GM12864 (cell line): ENCODE measurements at places on chromosomes 3 and 15.

DNA sequence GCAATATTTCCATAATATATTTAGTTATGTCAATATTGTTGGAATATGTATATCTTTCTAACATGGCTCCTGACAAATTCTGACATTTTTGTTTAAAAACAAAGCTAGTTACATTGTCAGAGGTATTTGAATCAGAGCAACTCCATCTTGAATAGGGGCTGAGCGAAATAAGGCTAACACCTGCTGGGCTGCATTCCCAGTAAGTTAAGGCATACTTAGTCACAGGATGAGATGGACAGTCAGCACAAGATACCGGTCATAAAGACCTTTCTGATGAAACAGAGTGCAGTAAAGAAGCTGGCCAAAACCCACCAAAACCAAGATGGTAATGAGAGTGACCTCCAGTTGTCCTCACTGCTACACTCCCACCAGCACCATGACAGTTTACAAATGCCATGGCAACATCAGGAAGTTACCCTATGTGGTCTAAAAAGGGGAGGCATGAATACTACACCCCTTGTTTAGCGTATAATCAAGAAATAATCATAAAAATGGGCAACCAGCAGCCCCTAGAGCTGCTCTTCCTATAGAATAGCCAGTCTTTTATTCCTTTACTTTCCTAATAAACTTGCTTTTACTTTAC lies 30.4 kb downstream of the RPL22L1 start:
- DNase-seq = no peak

DNA sequence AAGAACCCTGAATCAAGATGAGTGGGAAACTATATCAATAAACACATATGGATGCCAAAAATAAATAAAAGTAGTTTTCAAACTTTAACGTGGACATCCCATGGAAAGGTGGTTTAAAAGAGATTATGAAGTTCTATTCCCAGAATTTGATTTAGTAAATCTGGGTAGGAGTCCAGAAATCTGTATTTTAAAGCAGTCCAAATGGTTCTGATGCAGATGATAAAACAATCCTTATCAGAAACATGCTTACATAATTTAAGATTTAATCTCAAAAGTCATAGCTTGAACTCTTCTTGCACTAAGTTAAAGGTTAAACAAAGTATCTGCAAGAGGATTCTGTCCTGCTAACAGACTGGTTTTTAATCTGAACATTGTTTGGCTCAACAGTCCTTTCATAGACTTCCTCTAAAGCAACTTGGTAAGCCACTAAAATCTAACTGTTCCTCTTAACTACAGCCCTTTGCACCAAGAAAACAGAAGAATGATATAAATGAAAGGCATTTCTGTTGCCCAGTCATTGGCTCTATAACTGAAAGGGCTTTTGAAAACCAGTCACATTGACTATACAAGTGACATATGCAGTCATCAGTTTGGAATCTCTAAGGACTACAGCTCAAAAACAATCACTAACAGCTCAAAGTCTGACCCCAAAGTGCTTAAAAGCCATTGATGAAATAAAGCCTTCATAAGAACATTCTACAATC lies 23.4 kb upstream of the MAP4 start:
- DNase-seq = no peak

GRCh38 chr3:45371621-45372020 lies 16.8 kb upstream of the LARS2 start:
- no peak for DNase-seq

GRCh38 chr15:99387421-99388168 lies 136.3 kb downstream of the LRRC28 start:
- DNase-seq = no peak

- no peak for DNase-seq
Measured at GRCh38 chr3:42666022-42666421, 12.5 kb downstream of the ZBTB47 start.

- no peak for DNase-seq
Measured at GRCh38 chr15:74134387-74135027, 4.1 kb downstream of the ISLR2 start.

DNA sequence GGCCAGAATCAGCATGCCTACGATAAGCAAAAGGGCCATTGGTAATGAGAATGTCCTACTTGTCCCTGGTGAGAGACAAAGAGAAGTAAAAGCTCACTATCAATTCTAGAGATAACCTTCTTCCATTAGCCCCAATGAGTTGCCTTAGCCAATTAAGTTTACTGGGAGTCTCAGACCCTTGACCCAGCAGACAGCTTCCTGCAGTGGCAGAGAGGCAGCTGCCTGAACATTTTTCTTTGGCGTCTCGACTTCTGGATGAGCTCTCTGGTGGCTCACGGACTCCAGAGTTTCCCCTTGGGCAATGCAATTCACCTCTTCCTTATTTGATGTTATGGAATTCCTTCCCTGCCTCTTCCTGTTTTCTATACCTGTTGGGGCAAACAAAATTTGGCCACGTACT lies 1034.4 kb downstream of the NAALADL2 start:
- no peak for DNase-seq

DNA sequence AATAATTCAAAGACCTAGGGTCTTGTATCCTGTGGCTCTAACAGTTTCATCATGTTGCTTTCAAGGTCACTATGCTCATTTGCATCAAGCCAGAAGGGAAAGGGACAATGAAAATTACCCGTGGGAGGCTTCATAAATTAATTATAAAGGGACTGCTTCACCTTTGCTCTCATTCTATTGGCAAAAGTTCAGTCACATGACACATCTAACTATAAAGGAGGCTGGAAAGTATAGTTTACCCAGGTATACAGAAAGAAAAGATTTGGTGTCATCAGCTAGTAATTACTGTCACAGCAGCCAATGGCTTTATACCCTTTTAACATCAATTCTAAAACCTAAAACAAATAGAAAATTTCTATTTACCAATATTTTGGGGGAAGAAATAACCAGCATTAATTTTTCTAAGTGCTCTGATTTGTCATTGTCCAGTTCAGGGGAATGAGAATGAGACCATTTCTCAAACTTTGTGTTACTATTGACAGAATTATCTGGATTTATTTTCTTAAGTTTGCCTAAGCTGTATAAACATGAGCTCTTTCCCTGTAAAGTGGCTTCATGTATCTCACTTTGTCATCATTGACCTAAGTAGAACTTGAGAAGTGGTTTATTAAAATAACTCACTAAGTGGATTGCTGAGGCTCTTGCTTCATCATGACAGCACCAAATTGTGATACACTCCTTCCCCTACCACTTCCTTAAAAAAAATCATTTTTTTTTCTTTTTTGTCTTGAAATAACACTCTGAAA lies 257.7 kb upstream of the PEX5L start:
- no peak for DNase-seq

DNA sequence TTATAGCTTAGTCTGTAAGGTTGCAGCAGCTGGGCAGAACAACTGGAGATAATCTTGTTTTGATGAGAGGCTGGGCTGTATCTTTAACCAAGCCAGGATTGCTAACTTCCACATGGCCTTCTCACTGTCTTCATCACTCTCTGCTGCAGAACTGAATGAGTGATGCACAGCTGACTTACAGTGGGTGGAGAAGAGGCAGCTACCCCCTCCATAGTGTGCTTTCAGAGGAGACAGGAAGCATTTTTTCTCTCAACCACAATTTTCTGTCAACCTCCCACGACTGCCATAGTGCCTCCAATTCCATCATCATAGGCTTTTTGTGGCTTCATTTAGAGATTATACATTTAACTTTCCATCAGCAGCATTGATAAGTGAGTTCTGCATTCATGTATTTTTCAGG lies 168.2 kb downstream of the CLSTN2 start:
- DNase-seq = no peak

DNA sequence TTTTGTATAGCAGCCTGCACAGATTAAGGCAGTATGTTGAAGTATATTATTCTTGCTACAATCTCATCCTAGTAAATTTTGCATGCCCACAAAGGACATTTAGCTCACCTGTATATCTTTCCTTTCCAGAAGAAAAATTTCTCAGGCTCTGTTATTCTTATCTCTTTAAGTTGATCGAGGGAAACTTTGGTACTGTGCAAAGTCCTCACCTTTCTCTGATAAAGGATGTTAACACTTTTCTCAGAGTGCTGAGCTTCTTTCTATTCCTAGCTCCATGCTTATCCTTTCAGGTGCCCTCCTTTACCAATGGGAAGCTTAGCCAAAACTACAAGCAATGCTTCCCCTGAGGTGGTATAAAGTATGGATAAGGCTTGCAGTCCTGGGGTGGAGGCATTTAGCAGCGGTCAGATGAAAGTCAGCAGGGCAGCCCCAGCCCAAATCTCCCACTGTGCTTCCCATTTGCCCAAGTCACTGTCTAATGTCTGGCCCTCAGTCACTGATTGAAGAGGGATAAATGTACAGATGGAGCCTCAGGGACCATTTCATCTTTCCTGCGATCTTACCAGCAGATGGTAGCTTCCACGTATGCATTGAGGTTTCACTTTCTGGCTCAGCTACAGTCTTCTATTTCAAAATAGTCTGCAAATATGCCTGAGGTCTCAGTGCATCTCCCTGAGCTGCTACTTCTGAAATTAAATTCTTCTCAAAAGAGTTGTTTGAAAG lies 127.8 kb upstream of the P2RY1 start:
- no peak for DNase-seq

DNA sequence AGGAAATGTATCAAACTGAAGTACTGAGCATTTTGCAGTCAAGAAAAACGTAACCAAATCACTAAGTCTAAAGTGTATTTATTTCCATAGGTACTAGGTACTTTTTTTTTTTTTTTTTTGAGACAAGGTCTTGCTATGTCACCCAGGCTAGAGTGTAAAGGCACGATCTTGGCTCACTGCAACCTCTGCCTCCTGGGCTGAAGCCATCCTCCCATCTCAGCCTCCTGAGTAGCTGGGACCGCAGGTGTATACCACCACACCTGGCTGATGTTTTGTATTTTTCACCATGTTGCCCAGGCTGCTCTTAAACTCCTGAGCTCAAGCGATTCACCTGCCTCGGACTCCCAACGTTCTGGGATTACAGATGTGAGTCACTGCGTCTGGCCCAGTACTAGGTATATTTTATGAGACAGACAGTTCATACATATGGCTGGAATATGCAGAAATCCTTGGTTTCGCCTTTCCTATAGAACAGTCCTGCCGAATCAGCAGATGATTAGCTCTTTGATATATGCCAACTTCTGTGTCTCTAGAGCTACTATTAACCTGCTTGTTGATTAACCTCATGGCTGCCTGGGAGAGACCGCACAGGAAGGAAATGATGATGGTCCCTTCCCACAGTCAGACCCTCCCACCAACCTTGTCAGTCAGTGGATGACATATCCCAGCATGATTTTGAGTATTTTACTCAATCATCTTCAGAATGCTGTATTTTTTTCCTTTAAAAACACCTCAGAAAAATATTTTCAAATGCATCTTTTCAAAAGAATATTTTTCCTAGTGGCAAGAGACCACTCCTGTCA lies 32.3 kb downstream of the TMOD3 start:
- no peak for DNase-seq

DNA sequence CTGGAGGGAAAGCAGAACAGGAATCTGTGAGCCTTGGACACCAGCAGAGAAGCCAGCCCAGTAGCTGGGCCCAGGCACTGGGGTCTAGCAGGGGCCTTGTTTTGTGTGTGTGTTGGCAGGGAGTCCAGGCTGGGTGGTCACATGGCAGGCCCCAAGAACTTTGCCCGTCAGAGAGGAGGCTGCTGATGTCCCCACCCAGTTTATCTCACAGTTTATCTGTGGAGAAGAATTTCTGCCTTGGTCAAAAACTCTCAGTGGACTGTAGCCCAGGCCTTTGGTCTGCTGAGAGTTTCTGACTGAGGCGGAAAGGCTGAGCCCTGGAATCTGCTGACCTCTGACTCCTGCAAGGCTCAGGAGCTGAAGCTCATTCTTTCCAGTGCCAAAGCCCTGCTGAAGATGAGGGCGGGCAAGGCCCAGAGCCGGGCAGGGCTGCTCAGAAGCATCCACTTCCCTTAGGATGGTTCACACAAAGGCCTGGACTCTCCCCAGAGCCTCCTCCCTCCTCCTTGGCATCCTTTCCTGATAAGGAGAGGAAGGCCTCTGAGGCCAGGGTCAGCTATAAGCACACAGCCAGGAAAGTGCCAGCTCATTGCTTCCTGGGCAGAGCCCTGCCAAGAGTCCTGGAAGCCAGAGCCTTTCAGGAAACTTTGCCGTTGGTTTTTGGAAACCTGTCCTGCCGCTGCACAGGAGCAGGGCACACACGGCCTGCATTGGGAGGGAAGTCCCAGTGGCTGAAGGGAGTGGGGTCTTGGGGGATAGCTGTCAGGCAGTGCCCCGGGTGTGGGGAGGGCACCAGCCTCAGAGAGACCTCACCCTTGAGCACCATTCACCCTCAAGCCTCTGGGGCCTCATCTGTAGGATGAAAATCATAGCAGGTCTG lies 37.2 kb upstream of the SLCO2A1 start:
- DNase-seq = no peak

DNA sequence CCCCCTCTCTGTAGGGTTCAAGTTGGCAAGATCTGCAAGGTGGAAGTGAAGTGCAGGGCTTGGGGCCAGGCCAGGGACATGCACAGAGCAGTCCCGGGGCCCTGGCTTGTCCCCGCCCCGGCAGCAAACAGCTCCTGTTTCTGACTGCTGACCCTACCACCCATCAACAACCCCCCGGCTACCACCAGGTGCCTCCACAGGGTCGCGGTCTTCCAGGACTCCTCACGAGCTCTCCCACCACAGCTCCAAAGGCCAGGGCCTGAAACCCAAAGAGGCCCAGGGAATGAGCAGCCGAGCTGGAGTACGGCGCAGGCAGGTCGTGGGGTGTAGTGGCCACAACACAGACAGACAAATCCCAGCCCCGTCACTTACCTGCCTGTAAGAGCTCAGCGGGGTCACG lies 121.3 kb upstream of the SMAD3 start:
- no peak for DNase-seq

GRCh38 chr3:119642746-119643473 lies 17.5 kb downstream of the POPDC2 start:
- DNase-seq = no peak

- DNase-seq = no peak
Measured at GRCh38 chr3:16448639-16449070, 64.8 kb downstream of the RFTN1 start.

DNA sequence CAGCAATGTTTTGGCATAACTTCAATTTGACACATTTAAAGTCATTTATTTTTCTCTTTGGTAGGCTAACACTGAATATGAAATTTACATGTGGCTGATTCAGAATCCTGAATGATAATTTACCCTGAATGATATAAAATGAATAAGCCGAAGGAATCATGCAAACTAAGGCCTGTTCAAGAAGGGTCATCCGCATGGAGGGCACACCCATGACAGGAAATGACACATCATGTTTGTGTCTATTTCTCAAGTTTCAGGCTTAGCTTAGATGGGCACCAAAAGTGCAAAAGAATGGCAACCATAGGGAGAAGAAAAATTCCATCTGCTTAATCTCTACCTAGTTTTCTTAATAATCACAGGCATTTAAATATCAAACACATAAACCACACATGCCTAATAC lies 141.5 kb downstream of the DUT start:
- no peak for DNase-seq

- no peak for DNase-seq
Measured at GRCh38 chr15:41919954-41920538, 26.2 kb upstream of the SPTBN5 start.

DNA sequence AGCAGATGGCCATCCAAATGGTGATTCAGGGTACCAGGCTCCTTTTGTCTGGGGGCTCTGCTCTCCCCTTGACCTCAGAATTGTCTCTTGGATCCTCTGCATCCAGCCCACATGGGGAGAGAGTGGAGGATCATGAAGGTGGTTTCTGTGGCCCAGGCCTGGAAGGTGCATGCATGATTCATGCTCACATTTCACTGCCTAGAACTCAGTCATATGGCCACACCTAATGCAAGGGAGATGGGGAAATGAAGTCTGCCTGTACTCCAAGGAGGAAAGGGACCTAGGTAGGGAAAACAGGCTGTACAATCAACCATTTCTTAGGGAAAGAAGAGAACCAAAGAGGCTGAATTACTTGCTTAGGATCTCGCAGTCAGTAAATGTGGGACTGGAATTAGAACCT lies 15.1 kb downstream of the HRG start:
- DNase-seq = no peak
